Ammon's horn (tissue), 1 donor: ENCODE measurements at places on chromosomes 3 and 15.
A peak's percentile ranks its signal among the peaks of the same experiment; 100 is the strongest.

- no peak for DNase-seq
Measured at GRCh38 chr3:140950144-140950543, 8.5 kb downstream of the SLC25A36 start.

- DNase-seq: no peak
Measured at GRCh38 chr3:14288177-14288788, 109.7 kb downstream of the LSM3 start.

DNA sequence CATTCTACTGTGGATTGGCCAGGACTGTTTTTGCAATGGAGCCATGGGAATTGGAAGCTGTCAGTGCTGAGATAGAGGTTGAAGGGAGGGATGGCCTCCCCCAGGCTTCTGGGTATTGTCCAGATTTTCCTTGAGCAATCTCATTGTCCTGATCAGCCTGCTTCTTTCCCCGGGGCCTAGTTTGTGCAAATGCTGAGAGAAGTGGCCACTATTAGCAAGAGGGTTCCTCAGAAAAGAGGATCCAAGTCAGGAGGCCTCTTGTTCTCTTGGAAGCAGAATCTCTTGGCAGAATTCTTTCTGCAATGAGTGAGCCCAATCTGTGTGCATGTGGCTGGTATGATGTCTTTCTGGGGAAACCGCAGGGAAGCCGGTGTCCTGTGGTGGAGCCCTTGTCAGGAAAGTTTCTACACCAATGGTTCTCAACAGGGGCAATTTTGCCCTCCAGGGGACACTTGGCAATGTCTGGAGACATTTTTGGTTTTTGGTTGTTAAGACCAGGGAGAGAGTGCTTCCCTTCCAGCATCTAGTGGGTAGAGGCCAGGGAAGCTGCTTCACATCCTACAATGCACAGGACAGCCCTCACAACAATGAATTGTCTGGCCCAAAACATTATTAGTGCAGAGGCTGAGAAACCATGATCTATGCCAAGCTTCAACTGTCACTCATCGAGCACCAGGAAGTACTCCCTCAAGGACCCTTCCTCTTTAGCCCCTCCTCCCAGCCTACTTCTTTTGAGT lies 2.0 kb downstream of the LIPC start:
- peak; percentile 48 for DNase-seq

GRCh38 chr3:195094191-195094921 lies 176.6 kb downstream of the XXYLT1 start:
- DNase-seq: no peak
